Activated effector memory CD4-positive, alpha-beta T cell treated with Interleukin-2 at 50 U/mL for 16 hours (primary cell): ENCODE measurements at places on chromosomes 2 and 18.

GRCh38 chr18:10249270-10249669 is 205.2 kb upstream of the APCDD1 start:
- no peak for DNase-seq

DNA sequence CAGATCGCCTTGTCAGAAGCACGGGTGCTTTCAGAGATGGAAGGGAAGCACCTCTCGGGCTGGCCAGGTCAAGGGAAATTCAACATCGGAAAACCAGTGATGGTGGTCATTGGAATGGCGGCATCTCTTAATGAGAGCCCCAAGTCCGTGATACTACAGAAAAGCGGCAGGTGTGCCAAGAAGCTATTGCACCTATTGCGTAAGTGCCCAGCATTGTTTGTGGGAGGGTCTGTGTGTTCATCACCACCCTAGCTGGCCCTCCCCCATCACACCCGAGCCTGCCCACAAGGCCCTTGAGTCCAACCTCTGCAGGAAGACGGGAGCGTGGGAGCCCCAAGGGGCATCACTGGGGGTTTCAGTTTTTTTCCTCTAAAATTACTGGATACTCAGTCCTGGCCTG is 100.7 kb downstream of the DGKD start:
- no peak for DNase-seq

- DNase-seq: no peak
These were observed 272.1 kb upstream of the EPAS1 start for GRCh38 chr2:46025081-46025480.

- no peak for DNase-seq
These were observed 434.7 kb upstream of the SETBP1 start for GRCh38 chr18:44246001-44246400.

DNA sequence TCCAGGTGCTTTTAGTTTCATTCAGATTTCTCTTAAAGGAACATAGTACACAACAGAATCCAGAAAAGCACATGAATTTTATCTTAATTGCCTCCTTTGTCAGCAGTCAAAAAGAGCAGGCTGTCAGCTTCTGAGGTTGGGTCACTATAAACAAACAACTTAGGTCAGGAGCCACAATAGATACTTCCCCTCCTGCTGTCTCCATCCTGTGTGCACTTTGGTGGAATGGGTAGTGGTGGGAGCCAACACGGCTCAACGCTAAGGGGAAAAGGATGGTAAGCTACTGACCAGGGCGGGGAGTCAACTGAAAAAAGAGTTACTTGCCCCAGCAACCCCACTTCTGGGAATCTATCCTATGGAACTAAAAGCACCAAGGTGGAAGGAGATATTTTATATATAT is 121.9 kb downstream of the PAX3 start:
- DNase-seq: no peak

- no peak for DNase-seq
These were observed 5.2 kb downstream of the DYSF start for GRCh38 chr2:71458413-71459083.

GRCh38 chr2:28352610-28353195 is 40.0 kb upstream of the FOSL2 start:
- no peak for DNase-seq

GRCh38 chr2:22329211-22330154 is 1055.5 kb upstream of the KLHL29 start:
- DNase-seq: no peak

GRCh38 chr2:15919716-15920434 is 20.5 kb upstream of the MYCN start:
- DNase-seq: no peak

DNA sequence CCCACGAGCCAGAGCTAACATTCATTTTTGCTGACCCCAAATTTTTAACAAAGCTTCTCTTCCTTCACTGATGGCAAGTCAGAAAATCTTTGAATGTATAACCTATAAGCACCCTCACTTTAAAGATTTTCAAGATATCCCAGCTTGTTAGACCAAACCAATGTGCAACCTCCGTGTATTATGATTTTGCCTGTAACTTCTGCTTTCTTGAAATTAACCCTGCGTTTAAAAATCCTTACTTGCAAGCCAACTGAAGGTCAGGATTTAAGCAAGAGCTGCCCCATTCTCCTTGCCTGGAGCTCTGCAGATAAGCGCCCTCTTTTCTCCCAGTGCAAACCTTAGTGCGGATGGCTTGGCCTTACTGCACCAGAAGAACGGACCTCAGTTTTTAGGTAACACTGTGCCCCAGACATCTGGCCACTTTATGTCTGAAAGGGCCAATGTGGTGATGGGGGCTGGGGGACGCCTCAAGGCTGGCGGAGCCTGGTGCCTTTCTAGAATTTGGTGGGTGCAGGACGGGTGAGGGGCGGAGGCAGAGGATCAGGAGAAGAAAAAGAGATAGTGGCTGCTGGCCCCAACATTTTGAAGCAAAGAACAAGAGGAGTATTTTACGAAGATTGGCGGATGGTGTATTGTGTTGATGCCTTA is 805 bp upstream of the TNFRSF11A start:
- DNase-seq: no peak

GRCh38 chr2:33073018-33073417 is 126.3 kb downstream of the LTBP1 start:
- DNase-seq: no peak

- DNase-seq: no peak
These were observed 191.4 kb downstream of the PDE11A start for GRCh38 chr2:177881008-177881747.

GRCh38 chr2:10209406-10209935 is 86.9 kb downstream of the RRM2 start:
- DNase-seq: no peak

DNA sequence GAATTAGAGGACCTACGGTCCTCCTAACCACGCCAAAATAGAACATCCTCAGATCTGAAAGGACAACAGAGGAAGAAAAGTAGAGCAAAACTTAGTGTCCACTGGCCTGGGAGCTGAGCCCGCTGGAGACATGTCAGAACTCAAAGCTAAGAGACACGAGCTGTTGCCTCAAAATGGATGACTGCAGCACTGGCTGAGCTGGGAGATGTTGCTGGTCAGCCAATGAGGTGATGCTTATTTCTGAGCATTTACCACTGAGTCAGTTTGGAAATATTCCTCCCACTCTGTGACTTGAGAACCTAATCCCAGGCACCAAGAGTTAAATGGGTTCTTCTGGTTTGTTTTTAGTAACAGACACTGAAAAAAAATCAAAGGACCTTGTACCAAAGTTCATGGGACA is 32.6 kb downstream of the FBXO15 start:
- no peak for DNase-seq

- no peak for DNase-seq
These were observed 84.8 kb upstream of the XIRP2 start for GRCh38 chr2:166803373-166804000.

GRCh38 chr2:28713577-28714298 is 37.9 kb upstream of the PPP1CB start:
- DNase-seq: no peak

DNA sequence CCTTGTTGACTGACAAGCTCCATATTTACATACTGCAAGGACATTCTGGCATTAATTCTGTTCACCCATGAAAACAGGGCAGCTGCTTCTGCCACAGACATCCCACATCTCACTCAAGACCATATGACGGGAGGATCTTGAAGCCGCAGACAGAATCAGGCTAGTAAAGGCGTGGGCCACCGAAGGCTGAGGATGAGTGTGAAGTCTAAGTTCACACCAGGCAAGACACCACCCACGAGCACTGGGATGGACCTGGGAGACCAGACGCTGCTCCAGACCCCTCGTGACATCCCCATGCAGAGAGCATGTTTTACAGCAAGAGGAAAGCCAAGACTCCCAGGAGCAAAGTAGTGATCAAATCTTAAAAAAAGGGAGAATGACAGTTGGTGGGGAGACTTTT is 3.2 kb downstream of the FHL2 start:
- no peak for DNase-seq

- no peak for DNase-seq
These were observed 105.4 kb downstream of the FHOD3 start for GRCh38 chr18:36402765-36403396.

DNA sequence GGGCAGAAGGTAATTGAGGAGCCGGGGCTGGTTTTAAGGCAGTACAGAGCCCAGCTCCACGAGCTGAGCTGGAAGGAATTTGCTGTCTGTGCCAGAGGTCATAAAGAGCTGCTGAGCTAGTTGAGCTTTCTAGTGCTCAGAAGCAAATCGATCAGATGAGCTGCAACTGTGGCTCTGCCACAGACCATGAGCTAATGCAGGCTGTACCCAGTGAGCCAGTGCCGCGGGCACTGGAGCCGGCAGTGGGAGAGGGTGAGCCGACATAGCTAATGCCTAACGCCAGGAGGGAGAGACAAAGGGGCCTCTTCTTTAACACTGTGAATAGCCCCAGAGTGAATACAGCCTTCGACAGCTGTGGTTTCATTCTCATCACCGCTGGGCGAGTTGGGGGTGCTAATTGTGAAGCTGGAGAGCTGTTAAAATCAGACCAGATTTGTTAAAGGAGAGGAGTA is 410.1 kb upstream of the TCF4 start:
- no peak for DNase-seq

- no peak for DNase-seq
These were observed 24.7 kb downstream of the RND3 start for GRCh38 chr2:150462770-150463169.

GRCh38 chr2:115976916-115977315 is 1534.5 kb downstream of the DPP10 start:
- no peak for DNase-seq

DNA sequence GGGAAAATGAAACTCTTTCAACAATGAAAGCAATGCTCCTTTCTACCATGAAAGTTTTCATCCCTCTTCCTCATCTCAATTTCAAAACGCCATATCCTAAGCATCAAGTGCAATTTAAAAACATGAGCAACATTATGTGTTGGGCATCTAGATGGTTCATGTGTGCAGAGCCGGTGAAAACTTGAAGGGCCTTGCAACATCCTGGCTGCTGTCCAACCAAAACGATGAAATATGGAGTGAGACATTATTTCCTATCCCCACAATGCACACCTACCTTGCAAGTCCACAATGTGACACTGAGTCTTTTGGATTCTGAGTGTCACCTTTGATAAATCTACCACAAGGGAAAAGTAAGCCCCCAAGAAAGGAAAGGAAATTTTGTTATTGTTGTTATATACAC is 110.0 kb downstream of the NCKAP5 start:
- DNase-seq: no peak

- DNase-seq: no peak
These were observed 429.2 kb downstream of the PARD3B start for GRCh38 chr2:204974487-204974886.

DNA sequence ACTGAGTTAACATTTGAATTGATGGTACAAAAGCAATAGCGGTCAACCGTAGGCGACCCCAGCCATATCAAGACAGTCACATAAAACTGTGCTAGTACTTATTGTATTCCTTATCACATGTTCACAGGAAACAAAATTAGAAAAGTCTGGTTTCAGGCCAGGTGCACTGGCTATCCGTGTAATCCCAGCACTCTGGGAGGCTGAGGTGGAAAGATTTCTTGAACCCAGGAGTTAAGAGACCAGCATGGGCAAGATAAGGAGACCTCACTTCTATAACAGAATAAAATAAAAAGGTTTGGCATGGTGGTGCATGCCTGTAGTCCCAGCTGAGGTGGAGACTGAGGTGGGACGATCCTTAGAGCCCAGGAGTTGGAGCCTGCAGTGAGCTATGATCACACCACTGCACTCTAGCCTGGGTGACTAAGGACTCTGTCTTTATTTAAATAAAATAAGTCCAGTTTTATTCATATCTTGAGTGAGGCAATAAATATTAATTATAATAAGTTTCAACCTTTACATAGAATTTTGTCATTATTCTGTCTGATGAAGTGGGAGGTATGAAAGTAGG is 84.1 kb upstream of the RGPD4 start:
- no peak for DNase-seq

GRCh38 chr18:33115476-33115875 is 325.0 kb downstream of the CCDC178 start:
- DNase-seq: no peak

GRCh38 chr2:165773684-165774083 is 20.4 kb downstream of the GALNT3 start:
- no peak for DNase-seq
